ENCODE measurements at places on chromosomes 5 and 9.

GRCh38 chr5:147046281-147046680, 167.7 kb upstream of the PPP2R2B start:
- peak; percentile 41 for DNase-seq

- no peak for DNase-seq
Observed at GRCh38 chr9:135822374-135822755, 85.0 kb downstream of the CAMSAP1 start.

- DNase-seq, result no peak
Observed at GRCh38 chr5:143491646-143492045, 88.2 kb upstream of the NR3C1 start.

- no peak for DNase-seq
Observed at GRCh38 chr9:82949203-82949602, 113.7 kb downstream of the RASEF start.

GRCh38 chr5:165457859-165458481, 1952.6 kb downstream of the MAT2B start:
- DNase-seq, result peak; percentile 70

GRCh38 chr5:35902046-35902672, 36.3 kb downstream of the CAPSL start:
- DNase-seq, result no peak

DNA sequence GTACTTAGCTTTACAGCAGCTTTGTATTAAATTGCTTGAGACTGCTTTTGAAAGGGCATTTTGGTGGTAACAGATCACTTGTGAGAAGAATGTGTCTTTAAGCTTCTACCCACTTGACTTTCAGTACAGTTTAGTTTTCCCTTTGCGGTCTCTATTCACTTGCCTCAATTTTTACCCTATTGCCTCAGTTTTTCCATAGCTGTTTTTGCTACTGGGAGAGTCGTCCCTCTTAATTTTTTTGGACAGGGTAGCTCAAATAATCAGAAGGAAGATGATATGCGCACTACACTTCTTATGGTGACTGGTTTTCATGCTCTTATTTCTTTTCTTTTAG, 18.8 kb downstream of the UGCG start:
- no peak for DNase-seq

- no peak for DNase-seq
Observed at GRCh38 chr9:134863941-134864820, 16.4 kb upstream of the FCN2 start.

DNA sequence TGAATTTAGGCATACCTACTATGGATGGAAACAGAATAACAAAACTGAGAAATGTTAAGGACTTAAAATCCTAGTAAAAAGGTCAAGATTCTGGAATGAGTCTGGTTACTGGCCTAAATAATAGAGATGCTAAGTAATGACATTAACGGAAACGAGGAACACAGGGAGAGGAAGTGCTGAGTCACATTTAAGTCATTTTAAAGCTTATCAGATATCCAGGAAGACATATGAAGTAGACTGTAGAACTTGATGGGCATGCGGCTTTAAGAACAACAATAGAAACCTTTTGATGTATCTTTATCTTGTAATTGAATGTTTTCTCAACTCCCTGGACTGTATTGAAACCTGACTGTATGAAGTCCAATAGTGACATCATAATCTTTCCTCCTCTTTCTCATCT, 1251.4 kb upstream of the CDH6 start:
- no peak for DNase-seq

DNA sequence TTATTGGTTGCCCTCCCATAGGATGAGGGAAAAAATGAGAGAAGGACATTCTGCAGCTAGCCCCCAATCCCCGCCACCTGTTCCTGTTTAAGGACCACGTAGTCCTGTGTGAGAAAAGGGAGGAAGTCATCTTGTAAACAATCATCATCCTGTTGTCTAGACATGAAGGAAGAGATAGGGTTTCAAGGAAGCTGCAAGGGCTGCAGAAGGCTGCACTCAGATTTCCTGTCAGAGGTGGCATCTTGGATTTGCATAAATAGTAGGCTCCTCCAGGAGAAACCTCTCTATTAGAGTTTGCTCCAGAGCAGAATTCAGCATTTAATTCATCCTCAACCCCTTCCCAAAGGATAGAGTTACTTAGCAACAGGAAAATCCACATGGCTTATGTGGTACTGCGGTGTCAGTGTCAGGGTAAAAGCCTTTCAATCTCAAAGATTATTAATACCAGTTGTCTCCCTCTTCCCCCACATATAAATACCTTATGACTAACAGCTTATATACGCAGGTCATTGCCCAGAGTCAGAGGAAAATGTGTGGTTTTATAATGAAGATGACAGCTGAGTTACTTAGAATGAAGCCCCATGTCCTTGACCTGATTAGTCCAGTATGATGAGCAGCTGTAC, 4.6 kb upstream of the DNAJC18 start:
- peak; percentile 51 for DNase-seq

DNA sequence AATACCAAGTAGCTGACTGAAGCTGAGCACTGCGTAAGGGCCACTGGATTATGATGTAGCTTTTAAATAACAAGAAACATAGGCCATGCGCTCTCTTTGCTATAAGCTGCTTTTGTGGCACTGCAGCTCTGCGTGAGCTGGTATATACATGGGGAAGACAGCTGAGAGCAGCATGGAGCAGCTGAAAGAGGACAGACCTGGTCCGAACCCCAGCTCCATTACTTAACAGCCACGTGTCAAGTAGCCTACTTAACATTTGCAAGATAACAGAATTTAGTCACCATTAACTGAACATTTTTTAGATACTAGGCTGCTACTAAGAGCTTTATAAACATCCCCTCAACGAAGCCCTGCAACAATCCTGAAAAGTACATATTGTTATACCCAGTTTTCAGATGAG, 69.3 kb downstream of the PTPN3 start:
- DNase-seq, result no peak

All from mesendoderm (in vitro differentiated cells).